ENCODE measurements at places on chromosomes 5 and 9.

GRCh38 chr9:4986296-4986695 lies 1.2 kb downstream of the JAK2 start:
- no peak for DNase-seq

GRCh38 chr9:33139421-33140228 lies 27.5 kb downstream of the B4GALT1 start:
- DNase-seq: no peak

- no peak for DNase-seq
Measured at GRCh38 chr5:25688156-25688555, 1043.4 kb upstream of the CDH10 start.

GRCh38 chr5:113692466-113692865 lies 179.0 kb downstream of the YTHDC2 start:
- DNase-seq: no peak
